ENCODE measurements at places on chromosomes 12 and 14.
A peak's percentile ranks its signal among the peaks of the same experiment; 100 is the strongest.

DNA sequence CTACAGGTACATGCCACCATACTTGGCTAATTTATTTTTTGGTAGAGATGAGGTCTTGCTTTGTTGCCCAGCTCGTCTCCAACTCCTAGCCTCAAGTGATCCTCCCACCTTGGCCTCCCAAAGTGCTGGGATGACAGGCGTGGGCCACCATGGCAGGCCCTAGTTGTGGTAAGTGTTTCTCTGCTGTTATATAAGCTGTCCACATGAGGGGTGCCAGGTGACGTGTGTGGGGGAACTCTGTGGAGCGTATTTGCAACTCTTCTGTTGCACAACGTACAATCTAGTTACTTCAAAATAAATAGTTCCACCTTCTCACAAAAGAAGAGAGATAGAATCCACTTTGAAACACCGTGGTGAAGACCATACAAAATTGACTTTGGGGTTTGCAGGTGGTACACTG, 125.1 kb downstream of the NCOR2 start:
- DNase-seq, result no peak

DNA sequence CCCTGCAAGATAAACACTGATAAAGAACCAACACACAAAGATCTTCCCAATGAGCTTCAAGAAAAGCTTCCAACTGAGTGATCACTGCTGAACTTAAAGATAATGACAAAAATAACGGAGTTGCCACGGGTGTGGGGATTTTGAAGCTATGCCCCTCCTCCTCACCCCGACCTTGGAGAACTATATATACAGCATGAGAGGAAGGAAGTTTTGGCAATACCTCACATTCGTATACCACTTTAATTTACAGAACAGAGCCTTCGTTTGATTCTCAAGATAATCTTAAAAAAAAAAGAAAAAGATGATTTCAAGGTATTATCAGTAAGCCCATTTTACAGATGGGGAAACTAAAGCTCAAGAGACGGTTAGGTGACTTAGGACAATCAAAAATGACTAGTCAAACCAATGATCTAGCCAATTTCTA, 715 bp downstream of the NEK9 start:
- no peak for DNase-seq

DNA sequence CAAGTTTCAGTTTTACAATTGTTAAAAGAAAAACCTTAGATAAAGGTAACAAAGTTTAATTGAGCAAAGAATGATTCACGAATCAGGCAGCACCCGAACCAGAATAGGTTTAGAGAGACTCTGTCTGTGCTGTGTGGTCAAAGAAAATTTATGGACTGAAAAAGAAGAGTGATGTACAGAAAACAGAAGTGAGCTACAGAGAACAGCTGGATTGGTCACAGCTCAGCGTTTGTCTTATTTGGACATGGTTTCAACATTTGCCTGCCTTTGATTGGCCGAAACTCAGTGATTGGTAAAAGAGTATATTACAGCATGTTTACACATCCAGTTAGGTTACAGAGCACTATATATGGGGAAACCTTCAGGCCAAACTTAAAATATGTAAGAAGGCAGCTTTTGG, 703.2 kb upstream of the STXBP6 start:
- no peak for DNase-seq

DNA sequence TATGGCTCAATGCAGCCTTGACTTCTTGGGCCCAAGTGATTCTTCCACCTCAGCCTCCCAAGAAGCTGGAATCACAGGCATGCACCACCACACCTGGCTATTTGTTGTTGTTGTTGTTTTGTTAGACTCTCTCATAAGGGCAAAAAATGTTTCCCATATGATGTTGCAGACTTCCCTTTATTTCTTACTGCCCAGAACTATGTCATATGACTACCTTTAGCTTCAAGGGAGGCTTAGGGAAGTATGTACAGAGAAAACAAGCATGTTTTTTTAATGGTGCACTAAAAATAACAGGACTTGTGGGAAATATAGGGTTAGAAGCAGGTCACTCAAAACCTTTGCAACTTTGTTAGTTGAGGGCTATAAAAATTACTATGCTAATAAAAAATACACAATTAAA, 4.3 kb upstream of the GPR19 start:
- no peak for DNase-seq

DNA sequence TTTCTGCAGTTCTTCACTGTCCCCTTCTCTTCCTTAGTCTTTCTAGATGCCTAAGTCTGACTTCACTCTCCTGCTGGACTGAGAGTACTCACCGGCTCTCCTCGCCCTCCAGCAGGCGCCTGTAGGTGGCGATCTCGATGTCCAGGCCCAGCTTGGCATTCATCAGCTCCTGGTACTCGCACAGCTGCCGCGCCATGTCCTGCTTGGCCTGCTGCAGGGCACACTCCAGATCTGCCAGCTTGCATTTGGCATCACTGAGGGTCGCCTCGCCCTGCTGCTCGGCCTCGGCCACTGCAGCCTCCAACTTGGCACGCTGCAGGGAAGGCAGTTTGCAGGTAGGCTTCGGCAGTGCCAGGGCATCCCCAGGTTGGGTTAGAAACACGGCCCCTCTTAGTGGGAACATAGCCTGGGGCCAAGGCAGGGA, 5.2 kb downstream of the KRT84 start:
- no peak for DNase-seq

DNA sequence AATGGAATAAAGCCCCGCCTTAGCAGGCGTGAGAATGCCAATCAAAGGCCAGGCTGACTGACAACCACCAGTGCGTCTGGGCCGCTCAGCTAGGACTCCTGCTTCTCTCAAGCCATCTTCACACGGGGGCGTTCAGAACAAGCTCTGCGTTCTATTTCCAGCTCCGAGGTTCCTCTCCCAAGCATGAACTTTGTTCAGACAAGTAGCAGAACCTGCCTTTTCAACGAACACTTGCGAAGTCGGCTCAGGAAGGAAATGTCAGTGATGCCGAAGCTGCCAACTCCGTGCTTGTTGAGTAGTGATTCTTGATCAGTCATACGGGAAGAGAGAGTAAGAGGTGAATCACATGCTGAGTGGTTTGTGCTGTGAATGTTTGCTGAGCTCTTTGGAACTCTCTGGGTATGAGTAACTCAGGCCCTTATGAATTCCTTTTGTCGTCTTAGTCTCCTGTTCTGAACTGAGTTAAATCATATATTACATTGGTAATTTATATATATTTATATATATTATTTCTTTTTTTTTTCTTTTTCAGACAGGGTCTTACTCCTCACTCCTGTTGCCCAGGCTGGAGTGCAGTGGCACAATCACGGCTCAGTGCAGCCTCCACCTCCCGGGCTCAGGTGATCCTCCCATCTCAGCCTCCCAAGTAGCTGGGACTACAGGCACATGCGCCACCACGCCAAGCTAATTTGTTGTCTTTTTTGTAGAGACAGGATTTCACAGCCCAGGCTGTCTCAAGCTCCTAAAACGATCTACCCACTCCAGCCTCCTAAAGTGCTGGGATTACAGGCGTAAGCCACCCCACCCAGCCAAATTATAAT, 29.4 kb upstream of the BCL7A start:
- DNase-seq, result no peak

DNA sequence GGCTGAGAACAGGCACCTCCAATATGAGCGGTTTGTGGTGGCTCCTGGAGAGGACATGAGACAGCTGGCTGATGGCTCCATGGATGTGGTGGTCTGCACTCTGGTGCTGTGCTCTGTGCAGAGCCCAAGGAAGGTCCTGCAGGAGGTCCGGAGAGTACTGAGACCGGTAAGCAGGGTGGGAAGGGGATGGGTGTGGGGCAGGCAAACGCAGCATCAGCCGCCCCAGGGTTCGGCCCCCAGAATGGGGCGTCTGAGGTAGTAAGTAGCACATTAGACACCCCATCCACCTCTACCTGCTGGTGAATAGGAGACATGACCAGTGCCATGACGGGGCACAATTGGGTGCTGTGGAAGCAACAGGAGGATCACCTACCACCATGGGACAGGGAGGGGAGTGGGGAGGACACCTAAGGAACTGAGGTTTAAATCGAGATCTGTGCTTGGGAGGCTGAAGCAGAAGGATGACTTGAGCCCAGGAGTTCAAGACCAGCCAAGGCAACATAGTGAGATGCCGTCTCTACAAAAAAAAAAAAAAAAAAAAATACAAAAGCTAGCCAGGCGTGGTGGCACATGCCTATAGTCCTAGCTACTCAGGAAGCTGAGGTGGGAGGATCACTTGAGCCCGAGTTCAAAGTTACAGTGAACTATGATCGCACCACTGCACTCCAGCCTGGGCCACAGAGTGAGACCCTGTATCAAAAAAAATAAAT, 25.5 kb downstream of the ITGA7 start:
- no peak for DNase-seq

GRCh38 chr12:107027636-107028053, 40.7 kb upstream of the MTERF2 start:
- no peak for DNase-seq

GRCh38 chr12:127280393-127281275, 986.3 kb upstream of the TMEM132C start:
- no peak for DNase-seq

DNA sequence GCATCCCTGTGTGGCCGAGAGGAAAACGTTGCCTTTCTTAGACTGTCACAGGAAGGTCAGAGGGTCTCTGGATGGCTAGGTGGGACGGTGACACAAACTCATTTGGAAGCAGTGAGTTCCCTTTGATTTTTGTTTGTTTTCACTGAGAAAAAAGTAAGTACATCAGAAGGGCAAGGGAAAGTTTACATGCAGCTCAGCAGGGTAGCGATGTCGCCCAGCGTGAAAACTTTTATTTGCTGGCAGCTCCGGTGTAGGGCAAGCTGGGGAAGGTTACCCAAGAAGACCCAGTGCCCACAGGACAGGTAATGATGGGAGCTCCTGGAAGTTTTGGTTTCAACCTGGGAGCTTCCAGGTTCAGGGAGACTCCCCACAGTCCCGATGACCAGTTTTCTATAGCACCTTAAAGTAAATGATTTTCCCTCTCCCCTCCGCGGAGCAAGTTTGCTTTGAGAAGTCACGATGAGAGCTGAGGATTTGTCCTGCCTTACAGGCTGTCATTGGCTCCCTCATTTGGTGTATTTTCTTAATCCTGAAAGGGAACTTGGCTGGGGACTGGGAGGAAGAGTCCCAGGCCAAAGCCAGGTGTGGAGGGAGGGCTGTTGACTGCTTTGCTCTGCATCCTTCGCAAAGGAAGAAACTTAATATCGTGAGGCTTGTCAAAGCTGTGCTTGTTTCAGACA, 64.7 kb upstream of the ESRRB start:
- DNase-seq, result no peak

DNA sequence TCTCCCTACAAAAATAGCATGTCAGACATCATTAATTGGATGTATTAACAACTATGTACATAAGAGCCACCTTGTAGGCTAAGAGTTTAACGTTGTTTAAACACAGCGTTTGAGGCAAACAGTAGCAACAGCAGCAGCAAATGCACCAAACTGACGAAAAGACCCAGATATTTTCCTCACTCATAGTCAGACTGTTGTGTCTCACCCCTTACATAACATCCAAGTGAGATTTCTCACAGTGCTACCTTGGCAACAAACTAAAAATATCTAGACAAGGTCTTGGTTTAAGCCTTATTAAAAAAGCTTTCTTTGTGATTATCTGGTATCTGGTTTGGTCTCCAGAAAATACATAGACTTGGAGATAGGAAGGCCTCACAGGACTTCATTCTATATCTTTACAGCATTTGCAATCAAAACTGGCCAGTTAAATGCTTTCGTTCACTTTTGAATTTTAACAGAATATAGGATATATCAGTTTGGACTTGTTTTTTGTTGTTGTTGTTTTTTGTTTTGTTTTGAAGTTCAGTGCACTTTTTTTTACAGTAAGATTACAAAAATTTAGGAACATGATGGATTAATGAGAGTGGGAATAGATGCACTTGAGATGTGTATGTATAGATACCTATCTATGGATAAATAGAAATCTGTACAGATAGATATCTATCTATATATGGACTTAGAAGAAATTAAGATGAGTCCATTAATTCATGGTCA, 4.1 kb downstream of the BHLHE41 start:
- no peak for DNase-seq

DNA sequence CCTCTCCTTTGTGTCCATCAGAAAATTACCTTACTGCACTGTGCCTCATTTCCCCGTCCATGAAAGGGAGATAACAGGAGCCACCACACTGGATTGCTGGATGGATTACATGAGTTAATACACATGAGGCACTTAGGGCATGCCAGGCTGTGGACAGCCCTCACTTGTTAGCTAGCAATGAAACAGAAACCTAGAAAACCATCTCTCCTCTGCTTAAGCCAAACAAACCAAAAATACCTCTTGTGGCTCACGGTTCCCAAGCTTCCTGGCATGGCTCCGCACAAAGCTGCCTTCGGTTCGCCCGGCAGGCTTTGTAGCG, 660 bp upstream of the HCFC2 start:
- peak; percentile 15 for DNase-seq

DNA sequence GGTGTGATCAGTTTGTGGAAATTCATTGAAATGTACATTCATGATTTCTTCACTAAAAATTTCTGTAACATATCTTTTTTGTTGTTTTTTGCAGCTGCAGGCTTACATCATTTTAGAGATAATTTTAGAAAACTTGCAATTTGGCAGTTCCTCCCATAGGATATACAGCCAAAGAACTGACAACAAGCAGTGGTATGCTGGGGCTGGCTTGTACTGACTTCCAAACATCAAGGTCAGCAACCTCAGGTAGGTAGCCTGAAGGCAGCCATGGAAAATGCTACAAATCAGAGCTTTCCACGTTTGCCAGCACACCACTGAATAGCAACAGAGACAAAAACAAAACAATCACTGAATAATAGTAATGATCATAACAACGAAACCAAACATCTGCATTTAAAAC, 21.2 kb downstream of the TRIM9 start:
- DNase-seq, result no peak

DNA sequence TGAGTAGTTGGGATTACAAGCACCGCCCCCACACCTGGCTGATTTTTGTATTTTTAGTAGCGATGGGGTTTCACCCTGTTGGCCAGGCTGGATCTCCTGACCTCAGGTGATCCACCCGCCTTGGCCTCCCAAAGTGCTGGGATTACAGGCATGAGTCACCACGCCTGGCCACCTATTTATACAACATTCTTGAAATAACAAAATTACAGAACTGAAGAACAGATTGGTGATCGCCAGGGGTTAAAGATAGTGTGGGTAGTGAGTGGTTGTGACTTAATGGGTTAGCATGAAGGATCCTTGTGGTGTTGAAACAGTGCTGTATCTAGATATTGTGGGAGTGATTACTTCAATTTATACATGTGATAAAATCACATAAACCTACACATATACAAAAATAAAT, 7.4 kb downstream of the GLIPR1L1 start:
- no peak for DNase-seq

GRCh38 chr12:14902465-14902864, 16.8 kb upstream of the MGP start:
- no peak for DNase-seq

DNA sequence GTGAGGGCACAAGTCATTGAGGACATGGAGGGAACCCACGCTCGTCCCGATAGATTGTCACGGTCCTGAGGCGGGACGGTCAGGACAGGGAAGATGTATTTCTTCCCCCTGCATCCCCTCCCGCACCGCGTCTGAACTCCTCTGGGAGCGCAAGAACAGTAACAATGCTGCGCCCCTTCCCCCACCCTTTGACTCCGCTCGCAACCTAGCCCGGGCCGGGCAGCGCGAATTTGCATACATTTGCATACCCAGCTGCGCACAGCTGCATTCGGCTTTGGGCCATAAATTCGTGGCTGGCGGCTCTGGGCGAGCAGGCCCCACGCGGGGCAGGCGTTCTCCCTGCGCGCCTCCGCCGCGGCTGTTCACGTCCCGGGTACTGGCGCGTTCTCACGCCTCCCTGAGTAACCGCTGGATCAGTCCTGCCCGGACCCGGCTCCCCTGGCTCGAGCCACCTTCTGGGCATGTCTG, 29.0 kb upstream of the SMUG1 start:
- DNase-seq, result no peak
